ENCODE measurements at places on chromosomes 12 and 14.
A peak's percentile ranks its signal among the peaks of the same experiment; 100 is the strongest.

GRCh38 chr14:101929946-101930345, 34.4 kb upstream of the DYNC1H1 start:
- no peak for DNase-seq

GRCh38 chr12:50799908-50800307, 36.0 kb downstream of the ATF1 start:
- no peak for DNase-seq

DNA sequence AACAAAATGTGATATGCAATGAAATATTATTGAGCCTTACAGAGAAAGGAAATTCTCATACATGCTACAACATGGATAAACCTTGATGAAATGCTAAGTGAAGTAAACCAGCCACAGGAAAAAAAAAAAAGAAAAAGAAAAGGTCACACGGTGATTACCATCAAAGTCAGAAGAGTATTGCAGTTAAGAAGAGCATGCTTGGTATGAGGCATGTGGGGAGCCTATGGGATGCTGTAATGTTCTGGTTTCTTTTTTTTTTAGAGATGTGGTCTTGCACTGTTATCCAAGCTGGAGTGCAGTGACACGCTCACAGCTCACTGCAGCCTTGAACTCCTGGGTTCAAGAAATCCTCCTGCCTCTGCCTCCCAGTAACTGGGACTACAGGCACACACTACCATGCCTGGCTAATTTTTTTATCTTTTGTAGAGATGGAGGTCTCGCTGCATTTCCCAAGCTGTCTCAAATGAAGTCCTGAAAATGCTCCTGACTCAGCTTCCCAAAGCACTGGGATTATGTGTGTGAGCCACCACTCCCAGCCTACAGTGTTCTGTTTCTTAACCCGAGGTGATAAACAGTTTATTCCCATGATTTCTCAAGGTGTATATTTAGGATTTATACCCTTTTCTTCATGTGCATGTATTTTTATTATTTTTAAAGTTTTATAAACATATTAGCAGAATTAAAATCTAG, 96.2 kb downstream of the SEC23A start:
- no peak for DNase-seq

- no peak for DNase-seq
Observed at GRCh38 chr12:41891226-41891625, 253.4 kb downstream of the GXYLT1 start.

GRCh38 chr14:72488514-72488913, 405.4 kb downstream of the DPF3 start:
- DNase-seq, result no peak

GRCh38 chr14:56816574-56817391, 6.5 kb upstream of the OTX2 start:
- no peak for DNase-seq

DNA sequence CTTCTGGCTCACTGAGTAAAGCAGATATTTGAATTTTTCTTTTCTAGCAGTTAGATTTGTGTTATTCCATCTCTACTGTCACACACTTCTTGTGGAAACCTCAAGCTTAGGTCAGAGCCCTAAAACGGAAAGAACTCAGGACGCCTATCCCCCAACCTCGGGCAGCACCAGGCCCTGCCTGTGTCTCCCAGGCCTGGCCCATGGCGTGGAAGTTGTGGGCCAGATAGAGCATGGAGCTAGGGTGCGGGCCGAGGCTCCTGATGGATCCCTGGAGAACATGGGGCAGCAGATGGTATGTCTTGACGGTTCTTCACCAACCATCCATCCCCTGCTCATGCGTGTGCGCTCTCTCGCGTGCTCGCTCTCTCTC, 20.6 kb downstream of the P2RX4 start:
- no peak for DNase-seq

- DNase-seq, result no peak
Observed at GRCh38 chr12:109815757-109816617, 17.2 kb downstream of the TRPV4 start.

GRCh38 chr12:4894019-4894418, 15.7 kb upstream of the KCNA1 start:
- DNase-seq, result no peak

GRCh38 chr12:84741031-84741430, 171.6 kb downstream of the SLC6A15 start:
- DNase-seq, result no peak

DNA sequence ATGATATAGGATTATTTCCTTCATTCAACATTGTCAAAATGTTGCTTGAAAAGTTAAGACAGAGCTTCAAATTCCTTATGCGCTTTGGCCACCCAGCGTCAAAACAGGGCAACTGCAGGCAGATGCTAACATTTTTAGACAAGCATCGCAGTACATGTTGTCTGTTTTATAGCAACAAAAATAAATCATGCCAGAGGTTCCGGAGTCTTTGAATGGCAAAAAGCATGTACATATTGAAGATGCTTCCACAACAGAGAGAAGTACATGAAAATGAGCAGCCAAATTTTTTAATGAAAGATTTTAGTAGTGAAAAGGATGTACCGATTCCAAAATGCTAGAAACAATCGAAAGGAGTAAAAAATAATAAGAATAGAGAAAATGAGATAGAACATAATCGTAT, 49.8 kb upstream of the USP15 start:
- peak; percentile 9 for DNase-seq

- DNase-seq, result peak; percentile 67
Observed at GRCh38 chr14:73463411-73463810, 5.1 kb upstream of the NUMB start.

- no peak for DNase-seq
Observed at GRCh38 chr12:52525661-52526499, 5.7 kb upstream of the KRT5 start.

- DNase-seq, result no peak
Observed at GRCh38 chr12:58416236-58416635, 474.9 kb downstream of the ATP23 start.

DNA sequence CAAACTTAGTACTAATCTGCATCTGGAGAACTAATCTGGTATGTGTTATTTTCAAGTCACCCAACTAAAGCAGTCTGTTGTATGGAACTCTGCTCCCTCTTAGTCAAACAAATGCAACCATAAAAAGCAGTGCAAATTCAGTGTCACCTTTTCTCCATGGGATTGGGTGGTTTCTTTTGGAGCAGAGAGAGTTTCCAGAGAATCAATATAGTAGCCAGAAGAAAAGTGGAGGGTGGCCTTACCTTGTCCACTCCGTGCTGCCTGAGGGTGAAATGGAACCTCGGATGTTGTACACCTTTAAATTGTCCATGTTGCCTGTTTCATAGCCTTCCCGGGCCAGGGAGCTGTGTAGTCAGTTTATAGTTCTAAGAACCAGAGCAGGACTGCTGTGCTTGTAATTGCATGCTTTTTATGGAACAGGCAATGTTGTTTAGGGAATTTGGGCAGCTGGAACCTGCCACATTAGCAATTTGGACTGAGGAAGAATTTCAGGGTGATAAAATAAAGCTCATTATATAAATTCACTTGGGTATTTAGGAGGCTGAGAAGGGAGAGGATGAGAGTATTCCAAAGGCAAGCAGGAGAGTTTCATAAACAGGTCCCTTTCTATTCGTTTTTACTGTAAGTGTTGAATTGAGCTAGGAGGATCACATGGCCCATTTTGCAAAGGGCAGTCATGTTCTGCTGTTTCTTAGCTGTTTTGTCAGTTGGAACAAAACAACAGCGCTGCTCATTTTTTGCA, 60.5 kb downstream of the CRADD start:
- DNase-seq, result no peak

DNA sequence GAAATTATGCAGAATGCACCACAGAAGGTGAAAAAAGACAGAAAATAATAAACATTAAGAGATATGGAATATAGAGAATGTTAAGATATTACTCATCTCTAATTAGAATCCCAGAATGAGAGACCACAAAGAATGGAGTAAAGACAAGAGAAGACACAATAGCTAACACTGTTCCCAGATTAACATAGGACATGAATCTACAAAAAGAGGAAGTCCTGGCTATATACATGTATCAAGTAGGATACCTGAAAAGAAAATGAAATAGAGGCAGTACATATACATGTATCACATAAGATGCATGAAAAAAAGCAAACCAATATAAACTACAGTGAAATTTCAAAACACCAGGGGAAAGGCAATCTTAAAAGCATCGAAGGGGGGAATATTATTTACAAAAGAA, 5.6 kb upstream of the EPS8 start:
- DNase-seq, result no peak

GRCh38 chr14:23160924-23161522, 22.4 kb downstream of the SLC7A8 start:
- no peak for DNase-seq

- DNase-seq, result no peak
Observed at GRCh38 chr12:112001576-112001975, 11.4 kb downstream of the TMEM116 start.

GRCh38 chr12:47972895-47973294, 9.5 kb downstream of the TMEM106C start:
- DNase-seq, result no peak

DNA sequence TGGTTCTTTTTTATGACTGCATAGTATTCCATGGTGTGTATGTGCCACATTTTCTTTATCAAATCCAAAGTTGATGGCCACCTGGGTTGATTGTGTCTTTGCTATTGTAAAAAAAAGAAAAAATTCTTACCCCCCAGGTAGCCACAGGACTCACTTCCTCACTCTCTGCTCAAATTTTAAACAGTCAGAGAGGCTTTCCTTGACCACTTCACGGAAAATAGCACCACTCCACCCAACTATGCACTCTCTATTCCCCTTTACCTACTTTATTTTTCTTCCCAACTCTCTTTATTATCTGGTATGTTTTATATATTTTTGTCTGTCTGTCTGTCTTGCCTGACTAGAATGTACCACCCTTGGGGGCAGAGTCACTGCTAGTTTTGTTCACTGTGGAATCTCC, 205.3 kb downstream of the BTG1 start:
- DNase-seq, result no peak

DNA sequence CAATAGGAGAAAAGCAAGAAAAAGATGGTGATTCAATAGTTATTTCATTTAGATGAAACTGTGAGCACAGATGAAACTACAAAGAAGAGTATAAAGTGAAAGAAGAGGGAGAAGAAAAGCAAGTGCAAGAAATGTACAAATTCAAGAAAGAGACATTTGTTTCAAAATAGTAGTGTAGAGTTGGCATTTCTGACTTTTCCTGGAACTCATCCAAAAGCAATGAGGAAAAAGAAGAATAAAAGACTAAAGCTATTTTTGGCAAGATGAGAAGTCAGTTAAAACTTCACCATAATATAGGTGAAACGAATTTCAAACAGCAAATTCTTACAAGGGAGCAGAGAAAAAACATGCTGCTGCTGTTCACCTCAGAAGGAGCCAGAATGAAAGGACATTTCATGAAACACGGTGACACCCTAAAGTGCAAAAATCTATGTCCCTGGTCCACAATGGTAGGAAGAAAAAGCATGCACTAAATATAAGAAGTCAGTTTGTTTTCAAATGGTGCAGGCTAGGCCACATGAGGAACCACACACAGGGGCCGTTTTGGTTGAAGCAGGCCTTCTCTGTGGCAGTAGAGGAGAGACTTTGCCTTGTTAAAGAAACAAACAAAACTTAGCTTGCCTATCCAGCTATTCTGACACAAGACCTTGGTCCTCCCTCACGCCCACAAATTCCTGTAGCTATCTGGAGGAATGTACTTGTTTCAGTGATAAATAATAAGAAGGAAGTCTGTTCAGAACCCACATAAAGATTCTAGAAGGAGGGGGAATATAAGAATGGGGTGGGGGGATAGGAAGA, 11.1 kb upstream of the CMAS start:
- DNase-seq, result no peak

GRCh38 chr12:120090206-120090605, 26.3 kb downstream of the RAB35 start:
- DNase-seq, result no peak

DNA sequence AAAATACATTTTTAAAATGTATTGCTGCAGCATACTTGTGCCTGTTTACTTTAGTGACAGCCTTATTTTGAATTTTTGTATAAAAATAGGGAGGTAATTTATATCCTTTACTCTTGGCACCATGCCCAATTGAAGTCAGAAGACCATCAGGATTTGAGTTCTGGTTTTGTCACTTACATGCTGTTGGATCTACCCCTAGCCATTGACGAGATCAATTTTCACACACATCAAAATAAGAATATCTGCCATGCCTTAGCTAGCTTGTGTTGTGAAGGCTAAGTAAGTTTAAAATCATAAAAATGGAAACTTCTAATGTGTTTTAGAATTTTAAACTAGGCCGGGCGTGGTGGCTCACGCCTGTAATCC, 381.8 kb downstream of the KCNH5 start:
- no peak for DNase-seq
